Sigmoid colon (tissue), 7 donors: ENCODE measurements at places on chromosomes 13 and 19. TPM values are rescaled to one million over a fixed set of nuclear protein-coding genes. Genes with fewer than 3 reads are reported as not detected.

JAK3 gene
- polyA plus RNA-seq: 1.2 TPM

ZNF229 gene
- not detected for polyA plus RNA-seq

KISS1R gene
- 0.13 TPM for polyA plus RNA-seq

NLRP12 gene
- polyA plus RNA-seq: not detected

MEDAG gene
- 18.0 TPM for polyA plus RNA-seq

PLPP2 gene
- polyA plus RNA-seq: 29.6 TPM

KLK12 gene
- 2.6 TPM for polyA plus RNA-seq

IGFL3 gene
- not detected for polyA plus RNA-seq
